Muscle of leg (tissue), 16 donors: ENCODE measurements at places on chromosomes 1 and 21. TPM values are rescaled to one million over a fixed set of nuclear protein-coding genes. Genes with fewer than 3 reads are reported as not detected.

GRCh38 chr1:27137544-27138075, 17.3 kb downstream of the SLC9A1 start:
- H3K4me3 ChIP-seq = no peak overlapping the region
- H3K36me3 ChIP-seq = peaks cover 4% of the 10 kb centered on the region
- H3K27ac ChIP-seq = peak overlapping the region; percentile 71
- no peaks in the 10 kb centered on the region for H3K27me3 ChIP-seq
- peaks cover 48% of the 10 kb centered on the region for H3K4me1 ChIP-seq

DNA sequence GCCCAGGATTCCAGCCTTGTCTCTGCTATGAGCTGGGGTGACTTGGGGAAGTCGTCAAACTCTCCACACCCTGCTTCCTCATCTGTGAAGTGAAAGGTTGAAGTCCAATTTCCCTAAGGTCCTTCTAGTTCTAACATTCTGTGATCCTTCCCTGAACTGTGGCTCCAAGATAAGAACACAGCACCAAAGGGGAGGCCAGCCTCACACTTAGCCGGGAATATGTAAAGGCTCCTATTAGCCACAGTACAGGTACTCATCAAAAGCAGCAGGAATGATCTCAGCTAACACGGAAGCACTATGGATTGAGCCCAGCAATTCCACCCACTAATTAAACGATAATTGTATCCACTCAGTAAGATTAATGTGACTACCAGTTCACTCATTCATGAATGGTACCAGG, 4.0 kb downstream of the SLC30A10 start:
- H3K27me3 ChIP-seq = peaks cover 20% of the 10 kb centered on the region
- no peak overlapping the region for H3K27ac ChIP-seq
- no peak for DNase-seq
- no peaks in the 10 kb centered on the region for H3K36me3 ChIP-seq

DNA sequence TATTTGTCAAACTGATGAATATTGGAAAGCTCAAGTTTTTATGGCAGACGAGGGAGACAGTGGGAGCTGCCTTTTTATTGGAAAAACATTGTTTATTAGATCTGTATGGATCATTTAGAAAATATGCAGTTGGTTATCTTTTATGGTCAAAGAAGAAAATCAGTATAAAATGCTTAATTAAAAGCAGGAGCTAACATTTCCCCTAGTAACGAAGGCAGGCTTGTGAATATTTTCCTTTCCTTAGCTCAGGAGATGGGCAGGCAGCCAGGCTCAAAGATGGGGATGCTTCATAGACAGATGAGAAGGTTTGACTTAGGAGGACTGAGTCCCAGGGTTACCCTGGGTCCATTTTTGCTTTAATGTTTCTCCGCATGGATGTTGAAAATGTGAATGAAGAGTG, 26.0 kb downstream of the ROR1 start:
- H3K27ac ChIP-seq = no peak overlapping the region
- peak; percentile 79 for DNase-seq
- H3K4me3 ChIP-seq = no peak overlapping the region
- no peaks in the 10 kb centered on the region for H3K4me1 ChIP-seq
- no peaks in the 10 kb centered on the region for H3K27me3 ChIP-seq
- H3K36me3 ChIP-seq = no peaks in the 10 kb centered on the region

Gene DMBX1
- not detected for polyA plus RNA-seq

GRCh38 chr1:166432655-166433054, 265.9 kb upstream of the FAM78B start:
- no peak overlapping the region for H3K4me3 ChIP-seq
- no peak for DNase-seq
- no peaks in the 10 kb centered on the region for H3K36me3 ChIP-seq
- H3K27ac ChIP-seq = no peak overlapping the region
- H3K4me1 ChIP-seq = no peaks in the 10 kb centered on the region

Gene RNF11
- polyA plus RNA-seq = 109 TPM

- H3K27me3 ChIP-seq = no peaks in the 10 kb centered on the region
- H3K4me1 ChIP-seq = peaks cover 10% of the 10 kb centered on the region
- no peaks in the 10 kb centered on the region for H3K36me3 ChIP-seq
- H3K27ac ChIP-seq = peak within 1 kb of the TSS; percentile 93
- DNase-seq = peak; percentile 98
Measured at GRCh38 chr1:181088079-181089016, at the start of gene IER5. TSS of gene IER5 (plus strand) at chr1:181088700. CDS start at chr1:181088903, 203 bp downstream.

Gene FCRL2
- not detected for polyA plus RNA-seq

- H3K27ac ChIP-seq = no peak overlapping the region
- H3K4me1 ChIP-seq = peaks cover 7% of the 10 kb centered on the region
- no peak for DNase-seq
- no peaks in the 10 kb centered on the region for H3K36me3 ChIP-seq
Measured at GRCh38 chr1:166972826-166973225, 2.5 kb downstream of the ILDR2 start.

Gene SPRR1A
- not detected for polyA plus RNA-seq

Gene FMN2
- polyA plus RNA-seq = 0.61 TPM

- H3K4me1 ChIP-seq = peaks cover 54% of the 10 kb centered on the region
- DNase-seq = no peak
- H3K27ac ChIP-seq = peak overlapping the region; percentile 29
- H3K36me3 ChIP-seq = no peaks in the 10 kb centered on the region
Measured at GRCh38 chr1:10958614-10959013, 53.8 kb upstream of the TARDBP start.
